ENCODE measurements at places on chromosomes 5 and 9. TPM values are rescaled to one million over a fixed set of nuclear protein-coding genes. Genes with fewer than 3 reads are reported as not detected.

- no peak for DNase-seq
Measured at GRCh38 chr9:125532412-125532811, 174.6 kb downstream of the MAPKAP1 start.

- peak; percentile 15 for DNase-seq
Measured at GRCh38 chr5:103475629-103476240, 86.9 kb downstream of the NUDT12 start.

GRCh38 chr9:97853844-97854695 lies 1.0 kb downstream of the FOXE1 start:
- no peak for DNase-seq

GRCh38 chr5:132877938-132878337 lies 4.5 kb downstream of the LEAP2 start:
- DNase-seq, result no peak

DNA sequence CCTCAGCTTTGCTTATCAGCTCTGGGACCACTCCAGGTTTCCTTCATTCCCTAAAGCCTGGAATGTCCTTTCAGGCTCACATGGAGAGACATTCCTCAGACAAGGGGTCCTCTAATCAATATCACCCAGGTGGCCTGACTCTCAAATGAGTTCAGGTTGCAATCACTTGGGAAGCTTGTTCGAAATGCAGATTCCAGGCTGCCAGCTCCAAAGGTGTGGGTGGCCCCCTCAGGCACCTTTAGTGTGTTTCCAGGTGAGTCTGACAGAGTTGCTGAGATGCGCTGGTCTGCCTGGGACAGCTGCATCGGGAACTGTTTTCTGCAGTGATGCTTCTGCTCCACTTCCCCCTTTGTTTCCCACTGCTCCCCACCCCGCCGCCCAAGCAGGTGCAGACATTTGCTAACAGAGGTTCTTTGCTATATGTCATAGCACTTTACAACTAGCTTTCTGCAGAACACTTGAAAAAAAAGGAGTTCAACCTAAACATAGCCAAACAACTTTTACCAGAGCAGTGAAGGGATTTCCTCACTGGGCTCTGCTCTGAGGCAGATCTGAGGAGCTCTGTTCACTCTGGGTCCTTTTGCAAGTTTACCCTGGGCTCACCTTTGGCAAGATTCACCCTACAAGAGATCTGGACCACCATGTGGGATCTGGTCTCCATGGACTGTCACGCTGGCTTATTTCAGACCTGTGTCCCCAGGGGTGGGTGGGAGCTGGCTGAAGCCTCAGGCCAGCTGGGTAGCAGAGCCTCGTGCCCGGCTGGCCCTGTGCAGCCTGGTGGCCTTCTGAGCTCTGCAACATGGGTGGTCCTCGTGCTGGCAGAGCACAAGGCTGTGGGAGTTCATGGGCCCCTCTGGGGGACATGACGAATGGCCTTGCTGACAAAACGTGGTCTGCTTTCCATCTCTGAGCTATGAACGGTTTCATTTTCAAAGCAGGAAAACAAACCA lies 539.6 kb downstream of the CCDC171 start:
- no peak for DNase-seq

DNA sequence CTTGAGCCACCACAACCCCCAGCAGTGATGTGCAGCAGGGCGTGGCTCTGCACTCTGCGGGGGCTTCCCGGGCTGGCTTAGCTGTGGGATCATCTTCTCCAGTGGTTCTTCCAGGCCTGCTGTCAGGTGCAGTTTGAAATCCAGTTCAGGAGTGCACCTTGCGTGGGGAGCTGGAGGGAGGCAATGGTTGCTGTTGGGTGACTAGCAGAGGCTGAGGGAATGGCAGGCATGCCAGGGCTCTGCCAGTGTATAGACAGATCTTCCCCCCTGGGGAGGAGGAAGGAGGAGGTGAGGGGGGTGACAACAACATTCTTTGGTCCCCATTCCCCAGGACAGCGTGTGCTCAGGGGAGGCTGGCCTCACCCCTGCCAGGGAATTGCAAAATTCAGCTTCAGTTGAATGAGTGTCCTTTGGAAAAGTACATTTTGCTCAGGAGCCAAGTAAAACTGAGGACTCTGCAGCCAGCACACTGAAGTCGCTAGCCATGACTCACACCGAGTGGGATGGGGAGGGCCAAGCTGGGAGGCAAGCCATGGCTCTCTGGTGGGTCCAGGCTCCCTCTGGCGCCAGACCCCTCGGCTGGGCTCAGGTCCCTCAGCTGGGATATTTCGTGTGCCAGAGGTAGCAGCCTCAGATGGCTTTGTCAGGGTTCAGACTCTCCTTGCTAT lies 35.0 kb downstream of the ERGIC1 start:
- no peak for DNase-seq

GRCh38 chr5:139880416-139881142 lies 85.0 kb downstream of the PSD2 start:
- DNase-seq, result peak; percentile 91

DNA sequence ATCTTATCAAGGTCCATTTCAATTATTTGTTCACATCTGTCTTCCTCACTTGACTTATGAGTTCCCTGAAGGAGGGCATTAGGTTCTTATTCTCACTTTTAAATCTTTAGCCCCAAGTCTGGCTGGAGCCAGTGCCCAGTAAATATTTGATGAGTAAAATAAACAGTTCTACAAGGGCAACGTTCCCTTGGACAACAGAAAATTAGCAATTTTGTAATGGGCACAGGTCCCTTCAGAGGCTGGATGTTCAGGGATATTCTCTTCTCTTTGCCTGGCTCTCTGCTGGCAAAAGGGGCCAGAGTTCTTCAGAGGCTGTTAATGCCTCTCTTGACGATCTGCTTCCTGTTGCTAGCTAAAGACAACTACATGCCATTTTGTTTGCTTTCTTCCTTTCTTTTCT lies 149.7 kb downstream of the SEMA6A start:
- DNase-seq, result no peak

DNA sequence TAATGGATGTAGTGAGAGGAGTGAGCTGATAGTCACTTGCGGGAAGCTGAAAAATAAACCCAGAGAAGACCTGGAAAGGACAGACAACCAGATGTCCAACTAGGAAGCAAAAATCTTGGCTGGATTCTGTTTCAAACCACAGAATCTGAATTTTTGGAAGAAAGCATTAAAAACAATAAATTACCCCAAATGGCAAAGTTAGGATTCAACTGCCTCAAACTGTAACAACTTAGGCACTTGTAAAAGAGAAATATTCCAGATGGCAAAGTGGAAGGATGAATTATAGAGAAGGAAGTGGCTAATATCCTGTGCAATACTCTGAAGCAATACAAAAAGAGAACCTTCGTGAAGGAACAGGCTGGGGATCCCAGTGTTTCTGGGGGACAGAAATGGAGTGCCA lies 46.8 kb upstream of the SLIT3 start:
- DNase-seq, result no peak

DNA sequence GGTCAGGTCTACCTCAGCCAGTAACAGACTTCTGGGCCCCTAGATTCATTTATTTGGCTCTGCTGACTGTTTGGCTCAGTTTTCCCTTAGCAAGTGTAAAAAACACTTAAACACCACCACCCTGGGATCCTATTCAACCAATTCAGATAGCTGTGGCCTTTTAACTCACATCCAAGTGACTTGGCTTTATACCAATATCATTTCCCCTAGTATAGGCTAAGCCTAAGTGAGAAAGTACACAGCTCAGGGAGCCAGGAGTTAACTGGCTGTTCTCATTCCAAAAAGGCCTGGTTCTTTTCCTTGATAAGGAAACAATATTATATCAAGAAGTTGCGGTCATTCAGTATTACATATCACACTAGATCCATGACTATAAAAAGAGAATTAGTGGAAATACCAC lies 163.5 kb downstream of the ARL15 start:
- no peak for DNase-seq

DNA sequence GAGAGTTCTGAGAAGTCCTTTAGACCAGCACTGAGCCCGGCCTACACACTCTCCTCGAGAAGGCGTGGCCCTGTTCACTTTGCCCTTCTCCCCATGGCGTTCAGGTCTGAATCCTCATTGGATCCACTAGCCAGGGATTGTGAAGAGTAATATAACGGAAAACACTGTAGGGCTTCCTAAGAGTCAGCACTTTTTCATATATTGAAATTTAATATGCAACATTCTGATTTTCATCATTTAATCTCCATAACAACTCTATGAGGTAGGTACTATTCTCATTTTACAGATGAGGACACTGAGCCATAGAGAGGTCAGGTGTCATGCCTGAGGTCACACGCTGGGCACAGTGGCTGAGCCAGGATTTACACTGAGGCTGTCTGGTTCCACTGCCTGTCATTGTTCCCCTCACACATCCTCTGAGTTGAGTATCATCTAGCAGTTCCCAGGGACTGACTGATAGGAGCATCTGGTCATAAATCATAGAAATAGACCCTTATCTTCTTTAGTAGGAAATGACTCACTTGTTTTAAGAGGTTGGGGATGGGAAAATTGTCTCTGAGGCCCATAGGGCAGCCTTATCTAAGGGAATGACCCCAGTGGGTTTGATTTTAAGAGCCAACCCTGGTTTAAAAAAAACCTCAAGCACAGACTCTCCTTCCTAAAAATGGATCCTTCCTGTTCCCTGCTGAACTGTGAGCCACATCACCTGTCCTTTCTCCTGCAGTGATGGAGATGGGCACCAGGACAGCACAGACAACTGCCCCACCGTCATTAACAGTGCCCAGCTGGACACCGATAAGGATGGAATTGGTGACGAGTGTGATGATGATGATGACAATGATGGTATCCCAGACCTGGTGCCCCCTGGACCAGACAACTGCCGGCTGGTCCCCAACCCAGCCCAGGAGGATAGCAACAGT lies 41.2 kb downstream of the THBS4 start:
- no peak for DNase-seq

DNA sequence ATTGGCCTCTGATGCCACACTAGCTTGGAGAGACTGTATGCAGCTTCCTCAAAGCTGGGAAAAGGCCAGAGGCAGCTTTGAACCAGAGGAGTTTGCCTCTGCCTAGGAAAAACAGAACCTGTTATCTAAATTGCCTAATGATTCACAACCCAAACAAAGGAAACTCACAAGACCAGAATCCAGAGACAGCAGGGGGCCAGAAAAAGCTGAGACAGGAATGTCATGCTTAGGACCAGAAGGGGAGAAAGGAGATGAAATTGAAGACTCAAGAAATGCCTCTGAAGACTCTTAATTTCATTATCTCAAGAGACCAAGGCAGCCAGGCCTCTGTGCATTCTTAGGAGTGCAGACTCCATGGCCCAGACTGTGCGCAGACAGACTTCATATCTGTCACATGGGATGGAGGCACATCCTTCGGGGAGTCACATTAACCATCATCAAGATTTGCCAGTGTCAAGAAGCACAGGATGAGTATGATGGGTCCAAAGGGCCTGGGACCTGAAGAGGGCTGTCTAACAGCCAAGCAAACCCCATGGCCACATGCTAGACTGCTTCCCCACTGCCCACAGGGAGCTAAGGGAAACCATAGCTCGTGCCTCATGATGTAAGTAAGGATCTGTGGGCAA lies 57.3 kb downstream of the ARSB start:
- no peak for DNase-seq

DNA sequence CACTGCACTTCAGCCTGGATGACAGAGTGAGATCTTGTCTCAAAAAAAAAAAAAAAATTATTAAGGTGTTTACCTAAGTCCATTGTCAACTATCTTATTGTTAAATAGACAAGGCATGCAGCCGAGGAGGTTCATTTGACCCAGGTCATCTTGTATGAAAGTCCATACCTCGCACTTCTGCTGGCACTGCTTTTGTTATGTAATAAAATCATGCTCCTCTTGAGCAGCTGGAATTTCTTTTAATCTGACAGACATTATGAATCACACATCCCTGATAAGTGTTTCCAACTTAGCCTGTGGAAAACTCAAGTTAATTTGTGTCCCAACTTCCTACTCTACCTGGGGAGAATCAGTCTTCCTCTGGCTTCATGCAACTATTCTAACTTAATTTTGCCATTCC lies 315.6 kb upstream of the KLF4 start:
- DNase-seq, result no peak

PCDH12 gene
- 41.9 TPM for polyA plus RNA-seq

F2RL2 gene
- polyA plus RNA-seq, result 0.42 TPM

CDH10 gene
- 1.8 TPM for polyA plus RNA-seq

ABLIM3 gene
- 123 TPM for polyA plus RNA-seq

ANGPTL2 gene
- polyA plus RNA-seq, result 34.2 TPM
